Activated CD4-positive, alpha-beta T cell treated with anti-CD3 and anti-CD28 coated beads for 1 hour (primary cell): ENCODE measurements at places on chromosomes 3 and 15.

- no peak for DNase-seq
Measured at GRCh38 chr3:171836855-171837254, 6.3 kb upstream of the TMEM212 start.

DNA sequence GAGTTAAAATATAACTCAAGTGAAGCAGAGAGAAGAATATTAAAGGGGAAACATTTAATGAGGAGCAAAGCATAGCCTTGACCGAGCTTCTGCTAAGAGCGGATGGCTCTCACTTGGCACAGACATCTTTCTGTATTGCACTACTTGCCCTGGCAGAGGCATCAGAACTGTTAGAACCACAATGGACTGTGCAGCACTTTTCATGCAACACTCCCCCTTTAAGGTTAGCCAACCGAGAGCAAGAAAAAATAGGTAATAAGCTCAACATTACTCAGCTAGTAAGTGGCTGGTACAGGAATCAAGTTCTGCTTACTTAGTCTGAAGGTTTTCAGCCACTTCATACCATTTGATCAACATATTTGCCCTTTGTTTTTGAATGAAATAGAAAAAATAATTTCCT lies 33.7 kb downstream of the CRTC3 start:
- DNase-seq, result no peak

GRCh38 chr15:25944386-25944785 lies 81.3 kb upstream of the ATP10A start:
- DNase-seq, result no peak

DNA sequence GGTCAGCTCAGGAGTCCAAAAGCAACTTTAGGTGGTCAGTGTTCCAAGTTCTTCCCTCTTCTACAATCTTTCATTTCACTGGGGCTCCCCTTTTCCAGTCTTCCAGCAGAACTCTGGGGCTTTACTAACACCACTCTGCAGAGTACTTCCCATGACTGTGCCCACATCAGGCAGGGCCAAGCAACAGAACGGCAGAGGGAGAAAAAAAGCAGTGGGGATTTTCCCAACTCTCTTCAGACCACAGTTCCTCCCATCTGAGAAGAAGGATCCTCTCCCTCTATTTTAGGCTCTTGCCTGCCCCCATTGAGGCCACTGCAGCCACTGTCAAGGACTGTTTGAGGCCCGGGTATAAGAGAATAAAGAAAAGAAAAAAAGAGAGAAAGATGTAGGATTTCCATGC lies 70.7 kb downstream of the TTBK2 start:
- DNase-seq, result no peak

GRCh38 chr15:100713163-100713867 lies 110.9 kb downstream of the ASB7 start:
- DNase-seq, result no peak

DNA sequence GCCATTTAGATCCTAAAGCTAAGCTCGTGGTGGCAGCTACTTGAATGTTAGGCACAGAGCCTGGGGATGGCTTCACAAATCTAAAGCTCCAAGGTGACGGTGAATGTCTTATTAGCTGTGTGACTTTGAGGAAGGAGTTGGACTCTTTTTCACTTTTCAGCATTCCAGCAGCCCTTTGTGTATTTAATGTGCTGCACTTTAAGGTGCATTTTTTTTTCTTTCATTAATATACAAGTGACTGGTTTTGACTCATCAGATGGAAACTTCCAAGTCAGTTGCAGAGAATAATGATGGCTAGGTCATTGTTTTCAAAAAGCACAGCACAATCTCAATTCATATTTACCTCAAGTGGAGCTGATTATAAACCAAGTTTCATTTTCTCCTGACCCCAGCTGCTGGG lies 55.8 kb downstream of the TMED3 start:
- DNase-seq, result no peak

GRCh38 chr3:126340596-126340942 lies 16.6 kb downstream of the KLF15 start:
- no peak for DNase-seq

DNA sequence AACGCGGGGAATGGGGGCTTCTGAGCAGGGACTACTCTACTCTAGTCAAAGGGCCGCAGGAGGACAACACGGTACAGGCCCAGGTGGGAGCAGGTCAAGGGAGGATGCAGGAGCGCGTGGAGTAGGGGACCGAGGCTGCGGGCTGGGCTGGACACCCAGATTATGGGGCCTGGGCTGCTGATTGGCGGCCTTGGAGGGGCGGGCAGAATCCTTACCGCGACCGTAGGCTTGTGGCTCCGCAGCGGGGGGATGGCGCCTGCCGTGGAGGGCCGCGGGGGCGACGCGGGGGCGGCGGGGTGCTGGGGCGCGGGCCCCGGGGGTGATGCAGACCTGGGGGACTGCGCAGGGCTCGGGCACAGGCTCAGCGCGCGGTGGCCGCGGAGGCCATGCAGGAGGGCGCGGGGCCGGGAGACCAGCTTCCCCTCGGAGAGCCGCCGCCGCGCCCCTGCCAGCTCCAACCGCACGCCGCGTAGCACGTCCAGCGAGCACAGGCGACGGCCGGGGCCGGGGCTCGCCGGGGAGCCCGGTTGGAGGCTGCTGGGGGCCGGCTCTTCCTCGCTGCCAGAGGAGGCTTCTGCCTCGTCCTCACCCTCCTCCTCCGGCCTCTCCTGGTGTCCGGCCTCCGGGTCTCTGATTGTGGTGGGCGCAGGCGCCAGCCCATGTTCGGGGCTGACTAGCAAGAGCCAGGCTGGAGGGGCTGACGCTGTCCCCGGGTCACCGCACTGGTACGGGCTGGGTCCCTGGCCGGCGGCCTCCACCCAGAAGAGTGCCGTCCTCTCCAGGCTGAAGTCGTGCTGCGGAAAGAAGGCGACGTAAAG lies 12.9 kb downstream of the UBAP1L start:
- no peak for DNase-seq

DNA sequence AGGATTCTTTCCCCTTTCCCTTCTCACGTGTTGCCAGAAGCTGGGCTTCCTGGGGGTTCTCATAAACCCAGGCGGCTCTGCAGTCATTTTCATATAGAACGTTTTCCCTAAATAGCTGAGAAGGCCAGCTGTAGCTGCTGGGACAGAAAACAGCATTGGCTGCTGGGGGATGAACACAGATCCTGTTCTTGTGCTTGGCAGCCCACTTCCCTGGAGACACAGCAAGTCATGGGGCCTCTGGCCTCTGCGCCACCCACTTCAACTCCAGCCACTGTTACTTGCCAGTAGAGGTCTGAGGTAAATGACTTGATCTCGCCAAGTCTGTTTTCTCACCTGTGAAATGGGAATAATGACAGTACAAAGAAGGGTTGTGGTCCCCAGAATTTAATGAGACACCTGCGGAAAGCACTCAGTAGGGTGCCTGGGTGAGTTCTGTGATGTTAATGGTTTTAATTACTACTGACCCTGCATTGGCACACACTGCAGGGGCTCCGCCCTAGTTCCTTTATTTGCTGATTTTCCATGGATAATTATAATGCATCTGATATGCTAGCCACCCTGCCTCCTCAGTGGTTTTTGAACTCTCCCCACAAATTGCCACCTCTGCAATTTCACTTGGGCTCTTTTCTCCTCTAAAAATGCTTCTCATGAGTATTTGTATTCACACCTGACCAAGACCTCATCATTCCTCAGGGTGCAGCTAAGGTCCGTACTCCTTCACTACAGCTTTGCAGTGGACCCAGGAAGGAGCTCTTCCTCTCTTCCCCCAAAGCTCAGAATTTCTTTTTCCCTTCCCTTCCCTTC lies 274.7 kb downstream of the RPLP1 start:
- no peak for DNase-seq

DNA sequence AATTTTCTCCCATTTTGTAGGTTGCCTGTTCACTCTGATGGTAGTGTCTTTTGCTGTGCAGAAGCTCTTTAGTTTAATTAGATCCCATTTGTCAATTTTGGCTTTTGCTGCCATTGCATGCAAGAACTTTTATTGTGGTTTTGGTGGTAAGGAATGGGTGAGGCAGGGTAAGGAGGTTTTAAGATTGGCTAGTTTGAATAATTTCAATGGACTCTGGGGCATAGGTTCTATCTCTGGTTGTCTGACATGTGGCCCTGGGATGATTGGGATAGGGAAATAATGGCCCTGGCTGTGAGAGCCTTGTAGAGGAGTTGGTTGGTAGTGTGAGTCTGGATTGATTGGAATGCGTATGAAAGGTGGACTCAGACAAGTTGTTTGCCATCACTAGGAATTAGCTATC lies 38.0 kb downstream of the SEC22A start:
- DNase-seq, result no peak

- no peak for DNase-seq
Measured at GRCh38 chr3:71083726-71084131, 499.8 kb downstream of the FOXP1 start.

DNA sequence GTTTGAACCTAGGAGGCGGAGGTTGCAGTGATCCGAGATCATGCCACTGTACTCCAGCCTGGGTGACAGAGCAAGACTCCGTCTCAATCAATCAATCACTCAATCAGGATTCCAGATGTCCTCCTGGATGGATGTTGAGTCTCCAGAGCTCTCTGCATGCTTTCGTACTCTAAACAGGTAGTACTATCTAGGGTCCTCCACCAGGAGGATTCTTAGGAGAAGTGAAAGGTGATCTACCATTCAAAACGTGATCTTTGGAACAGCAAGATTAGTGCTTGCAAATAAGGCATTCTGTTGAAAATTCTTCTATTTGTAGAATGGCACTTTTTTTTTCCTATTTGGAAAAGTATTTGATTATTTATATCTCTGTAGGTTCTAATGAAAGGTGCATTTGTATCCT lies 34.3 kb downstream of the CNOT10 start:
- DNase-seq, result no peak

- DNase-seq, result no peak
Measured at GRCh38 chr3:632571-633170, 436.1 kb downstream of the CHL1 start.

DNA sequence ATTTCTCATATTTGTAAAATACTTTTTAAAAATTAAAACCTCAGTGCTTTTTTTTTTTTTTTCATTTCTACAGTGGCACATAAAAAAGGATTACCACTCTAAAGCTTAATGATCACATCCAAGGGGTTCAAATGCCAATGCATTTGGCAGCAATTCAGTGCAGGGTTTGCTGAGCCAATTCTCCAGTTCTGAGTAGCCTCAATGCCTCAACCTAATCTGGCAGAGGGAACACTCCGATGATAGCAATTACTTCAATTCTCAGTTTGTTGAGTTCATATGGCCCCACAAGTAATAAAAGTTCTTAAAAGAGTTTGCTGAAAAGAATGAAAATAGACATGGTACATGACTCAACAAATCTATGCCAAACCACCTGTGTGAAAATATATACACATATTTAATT lies 79.3 kb upstream of the RBMS3 start:
- DNase-seq, result no peak

GRCh38 chr15:64532521-64533315 lies 72.3 kb downstream of the ZNF609 start:
- no peak for DNase-seq

DNA sequence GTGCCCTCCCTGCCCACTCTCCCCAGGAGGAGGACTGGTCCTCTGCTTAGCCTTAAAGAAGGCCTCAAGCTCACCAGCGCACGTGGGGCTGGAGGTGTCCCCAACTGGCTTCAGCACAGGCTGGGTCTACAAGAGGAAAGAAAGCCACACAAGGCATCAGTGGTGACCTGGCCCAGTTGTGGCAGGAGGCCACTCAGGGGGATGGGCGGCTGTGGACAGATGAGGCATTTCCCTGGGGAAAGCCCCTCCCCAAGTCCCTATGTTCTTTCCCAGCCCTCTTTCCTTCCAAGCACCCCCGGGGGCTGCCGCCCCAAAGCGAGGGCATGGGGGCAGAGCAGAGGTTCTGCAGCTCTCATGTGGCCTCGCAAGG lies 155.2 kb upstream of the TLE3 start:
- no peak for DNase-seq

- no peak for DNase-seq
Measured at GRCh38 chr3:179950840-179951239, 85.9 kb downstream of the PEX5L start.

DNA sequence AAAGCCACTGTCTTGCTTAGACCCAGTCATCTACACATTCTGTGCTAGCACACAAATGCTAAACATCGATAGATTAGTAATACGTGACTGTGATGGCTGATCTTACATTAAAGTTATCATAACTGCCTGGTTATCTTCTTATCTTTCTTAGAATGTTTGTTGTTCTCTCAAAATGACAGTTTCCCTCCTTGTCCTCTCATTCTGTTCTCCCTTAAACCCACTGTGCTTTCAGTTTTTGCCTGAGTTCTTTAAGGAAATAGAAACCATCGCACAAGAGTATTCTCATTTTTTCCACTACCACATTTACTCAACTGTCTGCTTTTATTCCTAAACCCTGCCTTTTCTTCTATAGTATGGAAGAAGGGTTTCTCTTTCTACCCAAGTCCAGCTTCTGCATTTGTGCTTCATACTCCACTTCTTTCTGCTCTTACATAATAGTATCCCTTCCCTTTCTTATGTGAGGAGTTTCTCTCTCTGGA lies 17.1 kb downstream of the STX19 start:
- DNase-seq, result no peak

DNA sequence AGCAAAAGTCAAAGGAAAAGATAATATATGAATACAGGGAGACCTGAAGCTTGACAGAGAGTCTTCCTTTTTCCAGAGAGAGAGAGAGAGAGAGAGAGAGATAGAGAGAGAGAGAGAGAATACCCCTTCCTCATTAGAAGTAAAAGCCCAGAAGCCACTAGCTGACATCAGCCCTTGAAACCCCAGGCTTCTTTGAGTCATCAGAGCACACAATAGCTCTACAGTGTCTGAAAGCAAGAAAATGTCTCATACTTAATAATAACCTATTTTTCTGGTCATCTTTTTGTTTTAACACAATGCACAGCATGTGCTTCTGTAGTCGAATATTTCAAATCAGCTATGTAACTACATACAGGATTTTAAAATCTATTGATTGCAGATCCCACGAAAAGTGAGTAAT lies 109.2 kb upstream of the NANOGP8 start:
- no peak for DNase-seq

DNA sequence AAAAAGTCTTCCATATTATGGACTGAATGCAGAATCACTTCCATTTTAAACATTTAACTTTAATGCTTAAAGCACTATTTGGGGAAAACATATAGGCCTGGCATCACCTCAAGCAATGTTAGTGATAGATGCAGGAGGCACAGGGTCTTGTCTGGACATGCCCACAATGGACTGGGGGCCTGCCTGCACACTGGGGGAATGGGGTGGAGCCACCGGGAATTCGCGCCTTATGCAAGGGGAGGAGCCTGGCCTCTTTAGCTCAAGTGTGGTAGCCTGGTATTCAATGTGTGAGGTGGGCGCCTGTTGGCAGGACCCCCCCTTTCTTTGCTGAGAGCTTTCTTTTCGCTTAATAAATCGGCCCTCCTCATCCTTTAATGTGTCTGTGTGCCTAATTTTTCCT lies 29.9 kb downstream of the ACKR4 start:
- no peak for DNase-seq

DNA sequence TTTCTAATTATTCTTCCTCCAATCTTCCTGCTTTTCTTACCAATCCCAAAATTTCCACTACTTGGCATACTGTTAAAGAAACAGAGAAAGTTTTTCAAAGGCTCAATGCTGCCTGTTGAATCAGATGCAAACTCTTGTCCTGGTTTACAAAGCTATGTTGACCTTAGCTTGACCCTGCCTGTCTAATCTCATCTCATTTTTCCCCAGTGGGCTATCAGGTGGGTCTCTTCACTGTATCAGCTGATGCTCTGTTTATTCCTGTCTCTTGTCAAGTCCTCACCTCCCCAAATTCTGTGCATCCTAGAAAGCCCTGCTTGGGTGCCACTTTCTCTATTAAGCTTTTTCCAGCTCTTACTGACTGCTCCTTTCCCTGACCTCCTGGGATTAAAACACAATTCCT lies 18.2 kb downstream of the NFKBIZ start:
- no peak for DNase-seq
